ENCODE measurements at places on chromosomes 6 and 20.

GRCh38 chr20:59663513-59664060 lies 59.2 kb downstream of the PHACTR3 start:
- DNase-seq = no peak

DNA sequence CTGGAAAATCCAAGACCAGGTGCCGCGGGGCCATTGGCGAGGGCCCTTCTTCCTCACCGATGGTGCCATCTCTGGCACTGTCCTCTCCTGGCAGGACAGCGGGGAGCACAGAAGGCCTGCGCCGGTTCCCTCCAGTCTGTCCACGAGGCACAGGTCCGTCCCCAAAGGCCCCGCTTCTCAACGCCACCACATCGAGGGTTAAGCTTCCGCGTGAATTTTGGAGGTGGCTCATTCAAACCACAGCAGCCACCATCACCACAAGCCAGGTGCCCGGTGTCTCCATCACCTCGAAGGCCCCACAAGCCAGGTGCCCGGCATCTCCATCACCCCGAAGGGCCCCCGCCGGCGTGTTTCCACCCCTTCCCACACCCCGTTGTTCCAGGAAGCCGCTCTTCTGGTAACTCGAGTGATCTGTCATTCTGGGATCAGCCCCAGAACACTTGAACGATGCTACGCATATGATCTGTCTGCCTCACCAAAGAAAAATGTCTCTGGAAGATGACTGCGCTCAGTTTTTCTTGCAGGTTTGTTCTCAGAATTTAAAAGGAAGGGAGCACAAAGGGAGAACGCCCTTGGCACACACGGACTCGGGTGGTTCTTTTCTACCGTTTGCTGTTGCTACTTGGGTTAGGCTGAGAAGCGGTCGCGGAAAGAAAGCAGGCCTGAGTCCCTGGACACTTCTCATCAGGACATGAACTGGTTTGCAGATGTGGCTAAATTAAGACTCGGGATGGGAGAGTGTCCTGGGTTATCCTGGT lies 9.9 kb upstream of the KIF25 start:
- no peak for DNase-seq

- DNase-seq = no peak
Observed at GRCh38 chr6:90484385-90484784, 102.5 kb downstream of the MAP3K7 start.

DNA sequence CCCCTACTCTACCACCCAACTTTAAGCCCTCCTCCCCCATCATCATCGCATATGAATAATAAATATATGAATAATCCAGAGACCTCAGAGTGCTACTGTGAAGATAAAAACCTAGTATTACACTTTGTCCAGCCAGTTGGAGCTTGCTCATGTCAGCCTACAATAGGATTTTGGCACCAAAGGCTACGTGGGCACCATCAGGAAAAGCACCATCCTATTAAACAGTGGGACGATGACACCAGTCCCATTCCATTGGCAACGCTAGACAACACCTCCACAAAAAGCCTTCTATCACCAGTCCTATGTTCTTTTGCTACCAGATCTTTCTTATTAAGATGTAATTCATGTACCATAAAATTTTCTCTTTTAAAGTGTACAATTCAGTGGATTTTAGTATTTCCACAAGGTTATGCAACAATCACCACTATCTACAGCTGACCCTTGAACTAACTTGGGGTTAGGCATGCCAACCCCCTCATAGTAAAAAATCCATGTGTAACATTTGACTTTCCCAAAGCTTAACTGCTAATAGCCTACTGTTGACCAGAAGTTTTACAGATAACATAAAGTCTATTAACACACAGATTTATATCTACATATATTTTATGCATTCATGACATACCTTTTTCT lies 41.1 kb downstream of the CNKSR3 start:
- no peak for DNase-seq

GRCh38 chr6:10621847-10622246 lies 72.6 kb downstream of the C6orf52 start:
- DNase-seq = no peak

- no peak for DNase-seq
Observed at GRCh38 chr20:63825331-63826118, 5.5 kb downstream of the ZBTB46 start.

- DNase-seq = no peak
Observed at GRCh38 chr20:63942969-63943807, 13.0 kb downstream of the UCKL1 start.

GRCh38 chr6:41970436-41970846 lies 28.8 kb upstream of the CCND3 start:
- DNase-seq = no peak

GRCh38 chr20:4084096-4084495 lies 68.7 kb upstream of the RNF24 start:
- no peak for DNase-seq

DNA sequence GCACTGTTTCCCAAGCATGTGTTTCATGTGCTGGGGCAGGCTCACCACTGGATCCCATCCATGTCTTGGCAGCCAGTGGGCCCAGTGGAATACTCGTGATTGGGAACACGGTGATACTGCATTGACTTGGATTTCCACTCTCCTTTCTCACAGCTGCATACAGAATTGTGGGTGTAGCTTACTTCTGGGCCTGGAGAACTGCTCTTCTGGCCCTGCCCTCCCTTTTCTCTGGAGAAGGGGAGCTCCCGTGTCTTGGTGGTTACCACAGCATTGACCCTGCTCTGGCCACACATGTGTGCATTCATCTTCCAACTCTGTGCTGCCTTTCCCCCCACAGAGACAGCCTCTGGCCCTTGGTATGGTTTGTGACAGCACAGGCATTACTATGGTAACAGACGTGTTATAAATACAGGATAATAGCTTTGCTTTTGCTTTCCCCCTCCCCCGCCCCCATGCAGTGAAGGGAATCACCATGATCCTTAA lies 21.6 kb downstream of the SOBP start:
- no peak for DNase-seq

DNA sequence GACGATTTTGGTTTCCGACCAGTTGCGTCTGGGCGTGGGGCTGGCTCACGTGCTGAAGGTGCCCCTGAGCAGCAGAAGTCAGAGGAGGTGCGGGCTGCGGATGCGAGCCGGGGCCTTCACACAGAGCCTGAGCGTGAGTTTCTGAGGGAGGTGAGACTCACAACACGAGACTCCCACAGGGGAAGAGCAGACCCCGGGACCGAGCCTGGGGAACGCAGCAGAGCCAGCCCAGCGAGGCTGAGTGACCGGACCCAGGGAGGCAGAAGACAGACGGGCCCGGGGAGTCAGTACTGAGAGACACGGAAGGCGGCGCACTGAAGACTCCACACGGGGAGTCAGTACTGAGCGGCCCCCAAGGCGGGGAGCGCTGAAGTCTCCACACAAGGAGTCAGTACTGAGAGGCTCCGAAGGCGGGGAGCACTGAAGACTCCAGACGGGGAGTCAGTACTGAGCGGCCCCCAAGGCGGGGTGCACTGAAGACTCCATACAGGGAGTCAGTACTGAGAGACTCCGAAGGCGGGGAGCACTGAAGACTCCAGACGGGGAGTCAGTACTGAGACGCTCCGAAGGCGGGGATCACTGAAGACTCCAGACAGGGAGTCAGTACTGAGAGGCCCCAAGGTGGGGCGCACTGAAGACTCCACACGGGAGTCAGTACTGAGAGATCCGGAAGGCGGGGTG lies 77.8 kb downstream of the DLL1 start:
- DNase-seq = no peak

DNA sequence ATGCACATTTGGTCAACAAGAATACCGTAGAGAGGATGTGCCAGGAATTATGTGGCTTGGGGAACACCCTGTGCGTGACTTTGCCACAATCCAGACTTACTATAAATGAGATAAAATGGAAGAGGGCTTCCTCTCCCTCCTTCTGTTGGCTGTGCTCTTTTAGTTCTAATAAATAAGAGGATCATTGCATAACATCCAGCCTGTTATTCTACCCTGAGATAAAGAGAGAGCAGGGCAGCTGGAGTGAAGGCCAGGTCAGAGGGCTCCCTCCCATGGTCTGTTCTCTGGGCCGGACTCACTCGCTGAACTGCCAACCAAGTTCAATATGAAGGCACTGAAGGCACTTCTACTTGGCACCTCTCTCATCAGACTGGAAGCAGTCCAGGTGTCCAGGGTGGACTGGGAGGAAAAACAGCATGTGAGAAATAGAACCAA lies 91.7 kb downstream of the MTFR2 start:
- DNase-seq = peak; percentile 21

GRCh38 chr20:6975311-6975710 lies 207.8 kb downstream of the BMP2 start:
- DNase-seq = no peak

DNA sequence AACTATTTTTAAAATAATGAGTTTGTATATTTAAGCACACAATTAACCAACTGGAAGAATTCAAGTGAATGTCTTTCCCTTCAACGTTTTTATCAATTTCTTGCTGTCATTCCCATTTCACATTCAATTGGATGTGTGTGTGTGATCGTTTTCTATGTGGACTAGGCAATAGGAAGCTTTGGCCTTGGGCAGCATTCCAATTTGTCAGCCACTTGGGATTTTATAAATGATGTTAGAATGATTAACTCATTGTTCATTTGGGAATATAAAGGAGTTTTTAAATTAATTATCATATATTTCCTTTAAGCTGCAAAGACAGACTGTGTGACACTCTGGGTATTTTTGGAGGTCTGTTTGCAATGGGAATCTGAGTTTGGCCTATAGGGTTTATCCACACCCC lies 162.4 kb downstream of the COL9A1 start:
- DNase-seq = no peak

DNA sequence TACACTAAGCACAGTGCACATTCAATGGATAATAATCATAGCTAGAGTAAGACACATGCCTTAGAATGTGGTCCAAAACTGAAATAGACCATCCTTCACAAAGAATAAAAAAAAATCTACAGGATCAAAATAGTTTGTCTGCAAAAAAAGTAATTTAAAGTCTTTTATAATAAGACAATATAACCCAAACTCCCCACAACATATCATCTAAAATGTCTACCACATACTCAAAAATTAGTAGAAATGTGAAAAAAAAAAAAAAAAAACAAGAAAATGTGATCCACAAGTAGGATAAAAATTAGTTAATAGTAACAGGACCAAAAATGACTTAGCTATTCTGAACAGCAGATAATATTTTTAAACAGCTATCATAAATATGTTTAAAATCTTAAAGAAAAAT lies 557.2 kb upstream of the ARID1B start:
- DNase-seq = no peak

DNA sequence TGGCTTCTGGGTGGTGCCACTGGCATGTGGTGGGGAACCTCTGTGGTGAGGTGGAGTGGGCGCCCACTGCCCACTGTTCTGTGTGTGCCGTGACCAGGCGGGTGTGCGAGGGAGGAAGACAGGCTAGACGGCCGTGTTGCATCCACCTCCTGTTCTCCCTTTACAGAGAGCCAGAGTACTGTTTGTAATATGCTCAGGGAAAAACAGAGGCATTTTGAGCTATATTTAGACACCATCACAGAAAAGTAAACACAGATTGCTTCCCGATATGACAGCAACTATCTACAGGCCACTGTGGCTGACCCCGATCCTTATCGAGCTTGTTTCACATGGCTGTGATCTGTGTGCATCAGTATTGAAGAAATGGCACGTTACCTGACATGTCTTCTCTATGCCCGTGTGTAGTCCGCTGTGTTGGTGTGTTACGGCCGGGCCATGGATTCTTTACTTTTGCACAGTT lies 45.6 kb downstream of the ARID1B start:
- no peak for DNase-seq

DNA sequence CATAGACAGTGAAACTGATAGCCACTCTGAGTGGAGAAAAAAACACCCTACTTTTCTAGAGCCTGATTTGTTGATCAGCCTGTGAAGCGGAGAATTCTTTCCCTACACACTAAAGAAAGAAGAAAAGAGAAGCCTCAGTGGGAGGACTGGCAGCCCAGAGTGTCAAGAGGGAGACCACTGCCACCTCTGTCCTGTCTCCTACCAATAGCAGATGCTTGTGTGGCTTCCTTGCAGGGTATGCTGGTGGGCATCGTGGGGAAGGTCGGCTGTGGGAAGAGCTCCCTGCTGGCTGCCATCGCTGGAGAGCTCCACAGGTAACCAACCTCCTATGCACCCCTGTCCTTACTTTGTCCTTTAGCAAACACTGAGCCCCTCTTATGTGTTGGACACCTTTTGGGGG lies 10.4 kb downstream of the ABCC10 start:
- DNase-seq = no peak

DNA sequence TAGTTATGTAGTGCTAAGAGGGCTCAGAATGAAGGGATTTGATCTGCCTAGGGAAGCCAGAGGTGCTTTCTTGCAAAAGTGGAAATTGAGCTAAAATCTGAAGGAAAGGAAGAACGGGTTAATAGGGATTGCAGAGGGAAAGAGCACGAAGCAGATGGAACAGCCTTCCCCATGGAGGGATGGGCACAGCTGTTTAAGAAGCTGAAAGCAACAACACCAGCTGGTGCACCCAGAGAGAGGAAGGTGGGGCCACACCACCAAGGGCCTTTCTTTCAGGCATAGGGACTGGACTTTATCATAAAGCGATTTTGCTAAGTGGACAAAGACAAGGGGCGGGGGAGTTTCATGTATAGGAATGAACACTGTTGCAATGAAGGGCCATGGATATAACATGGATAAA lies 65.8 kb upstream of the SNRPB2 start:
- DNase-seq = no peak

DNA sequence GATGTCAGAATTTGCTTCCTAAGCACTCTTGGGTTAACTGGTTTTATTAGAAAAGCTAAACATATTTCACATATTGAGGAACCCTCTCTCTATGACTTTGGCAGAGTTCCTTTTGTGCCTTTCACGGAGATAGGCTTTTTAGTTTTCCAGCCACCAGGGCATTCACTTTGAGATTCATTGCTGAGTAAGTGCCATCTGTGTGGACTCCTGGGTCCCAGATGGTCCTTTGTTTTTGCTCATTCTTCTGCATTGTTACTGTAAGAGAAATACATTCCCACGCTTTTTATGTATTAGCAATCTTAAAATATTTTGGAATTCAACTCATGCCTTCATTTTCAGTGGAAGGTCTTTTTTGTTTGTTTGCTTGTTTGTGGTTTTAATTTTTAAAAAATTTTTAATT lies 76.3 kb upstream of the PHACTR2 start:
- DNase-seq = no peak

DNA sequence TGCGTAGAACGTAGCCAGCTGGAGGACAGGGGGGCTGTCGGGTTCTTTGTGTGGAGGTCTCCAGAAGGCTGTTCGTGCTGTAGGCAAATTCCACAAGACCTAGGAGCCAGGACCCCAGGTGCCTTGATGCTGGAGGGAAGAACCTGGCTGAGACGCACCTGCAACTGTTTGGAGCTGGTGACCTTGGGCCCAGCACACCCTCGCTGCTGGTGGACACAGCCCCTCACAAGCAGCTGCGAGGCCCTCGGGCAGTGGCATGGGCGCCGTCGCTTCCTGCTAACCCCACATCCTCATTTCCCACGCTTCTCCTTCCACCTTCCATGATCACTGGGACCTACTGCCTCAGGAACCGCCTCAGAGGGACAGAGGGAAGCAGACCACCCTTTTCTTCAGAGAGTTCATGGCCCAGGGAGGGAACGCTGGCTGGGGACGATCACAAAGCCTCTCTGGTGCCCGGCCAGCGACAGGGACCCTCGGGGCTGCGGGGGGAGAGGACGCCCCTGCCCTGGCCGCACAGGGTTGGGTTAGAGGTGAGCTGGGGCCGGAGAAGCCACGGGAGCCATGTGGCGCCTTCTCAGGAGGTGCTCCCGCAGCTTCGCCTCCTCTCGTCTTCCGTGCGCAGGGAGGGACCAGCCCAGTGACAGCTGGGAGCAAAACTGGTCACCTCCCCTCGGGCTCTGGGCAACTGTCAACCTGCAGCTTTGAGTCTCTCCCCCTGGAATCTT lies 18.4 kb downstream of the DLL1 start:
- no peak for DNase-seq
